ENCODE measurements at places on chromosomes 3 and 15.
A peak's percentile ranks its signal among the peaks of the same experiment; 100 is the strongest.

DNA sequence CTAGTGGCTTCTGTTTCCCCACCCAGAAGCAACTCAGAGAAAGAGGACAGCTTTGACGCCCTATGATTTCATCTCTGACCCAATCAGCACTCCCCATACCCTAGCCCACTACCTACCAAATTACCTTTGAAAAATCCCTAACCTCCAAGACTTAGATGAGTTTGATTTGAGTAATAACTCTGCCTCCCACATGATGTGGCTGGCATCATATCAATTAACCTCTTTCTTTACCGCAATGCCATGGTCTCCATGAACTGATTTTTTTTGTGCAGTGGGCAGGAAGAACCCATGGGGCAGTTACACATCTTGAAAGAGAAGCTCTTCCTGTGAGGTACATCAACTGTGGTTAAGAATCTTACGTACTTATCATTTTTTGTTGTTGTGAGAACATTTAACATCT is 25.5 kb upstream of the APOD start:
- peaks cover 25% of the 10 kb centered on the region for H3K4me1 ChIP-seq
- H3K4me3 ChIP-seq, result no peak overlapping the region
- H3K36me3 ChIP-seq, result no peaks in the 10 kb centered on the region
- no peak overlapping the region for H3K27ac ChIP-seq

DNA sequence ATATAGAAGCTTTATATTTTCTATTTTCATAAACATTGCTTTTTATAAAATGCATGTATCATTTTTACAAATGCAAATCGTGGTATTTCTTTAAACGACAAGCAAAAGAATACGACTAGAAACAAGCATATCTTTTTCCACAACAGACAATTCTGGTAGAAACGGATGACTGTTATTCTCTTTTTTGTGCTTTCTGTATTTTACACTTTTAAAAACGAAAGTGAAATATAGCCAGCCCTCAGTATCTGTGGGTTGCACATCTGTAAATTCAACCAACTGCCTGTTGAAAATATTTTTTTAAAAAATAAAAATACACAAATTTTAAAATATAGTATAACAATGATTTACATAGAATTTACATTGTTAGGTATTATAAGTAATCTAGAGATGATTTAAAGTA is 61.3 kb downstream of the PRTG start:
- no peaks in the 10 kb centered on the region for H3K27me3 ChIP-seq
- no peaks in the 10 kb centered on the region for H3K4me1 ChIP-seq
- H3K4me3 ChIP-seq, result no peak overlapping the region
- DNase-seq, result no peak
- no peak overlapping the region for H3K27ac ChIP-seq

DNA sequence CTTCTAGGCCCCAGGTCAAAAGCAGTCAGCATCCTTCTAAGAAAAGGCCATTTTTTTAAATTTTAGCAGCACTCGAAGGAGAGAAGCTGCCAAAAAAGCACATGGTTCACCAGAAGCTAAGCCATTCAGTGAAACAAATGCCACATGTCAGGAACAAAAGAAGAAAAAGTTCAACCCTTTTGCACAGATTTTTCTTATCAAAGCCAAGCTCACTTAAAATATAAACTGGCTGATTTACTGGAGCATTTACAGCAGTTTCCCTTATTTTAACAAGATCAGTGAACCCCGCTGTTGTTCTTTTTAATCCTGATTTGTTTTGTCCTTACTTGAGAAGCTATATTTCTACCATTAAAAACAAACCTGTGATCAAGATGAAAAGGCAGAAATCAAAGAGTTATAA is 46.5 kb upstream of the SYNPR start:
- H3K27ac ChIP-seq, result no peak overlapping the region
- no peaks in the 10 kb centered on the region for H3K27me3 ChIP-seq
- H3K4me3 ChIP-seq, result no peak overlapping the region

DNA sequence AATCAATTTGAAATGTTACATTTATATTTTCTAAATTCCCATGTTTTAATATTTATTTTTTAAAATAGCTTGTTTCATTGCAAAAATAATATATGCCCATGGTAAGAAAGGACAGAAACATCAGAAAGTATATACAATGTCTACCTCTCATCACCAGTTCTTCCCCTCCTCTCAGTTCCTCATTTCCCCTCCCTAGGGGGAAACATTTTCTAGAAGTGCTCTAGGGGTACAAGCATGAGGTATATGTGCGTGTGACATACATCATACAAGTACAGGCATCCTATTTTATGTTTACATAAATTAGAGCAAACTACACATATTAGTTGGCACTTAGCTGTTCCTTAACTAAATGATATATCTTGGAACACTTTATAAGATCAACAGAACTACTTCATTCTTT is 189.3 kb upstream of the VEPH1 start:
- H3K4me1 ChIP-seq, result no peaks in the 10 kb centered on the region
- H3K27ac ChIP-seq, result no peak overlapping the region
- no peaks in the 10 kb centered on the region for H3K27me3 ChIP-seq

- peaks cover 18% of the 10 kb centered on the region for H3K4me1 ChIP-seq
- no peaks in the 10 kb centered on the region for H3K36me3 ChIP-seq
- H3K4me3 ChIP-seq, result no peak overlapping the region
- no peak for DNase-seq
- H3K27ac ChIP-seq, result no peak overlapping the region
- H3K27me3 ChIP-seq, result no peaks in the 10 kb centered on the region
Measured at GRCh38 chr3:187914231-187914630, 169.0 kb upstream of the BCL6 start.

DNA sequence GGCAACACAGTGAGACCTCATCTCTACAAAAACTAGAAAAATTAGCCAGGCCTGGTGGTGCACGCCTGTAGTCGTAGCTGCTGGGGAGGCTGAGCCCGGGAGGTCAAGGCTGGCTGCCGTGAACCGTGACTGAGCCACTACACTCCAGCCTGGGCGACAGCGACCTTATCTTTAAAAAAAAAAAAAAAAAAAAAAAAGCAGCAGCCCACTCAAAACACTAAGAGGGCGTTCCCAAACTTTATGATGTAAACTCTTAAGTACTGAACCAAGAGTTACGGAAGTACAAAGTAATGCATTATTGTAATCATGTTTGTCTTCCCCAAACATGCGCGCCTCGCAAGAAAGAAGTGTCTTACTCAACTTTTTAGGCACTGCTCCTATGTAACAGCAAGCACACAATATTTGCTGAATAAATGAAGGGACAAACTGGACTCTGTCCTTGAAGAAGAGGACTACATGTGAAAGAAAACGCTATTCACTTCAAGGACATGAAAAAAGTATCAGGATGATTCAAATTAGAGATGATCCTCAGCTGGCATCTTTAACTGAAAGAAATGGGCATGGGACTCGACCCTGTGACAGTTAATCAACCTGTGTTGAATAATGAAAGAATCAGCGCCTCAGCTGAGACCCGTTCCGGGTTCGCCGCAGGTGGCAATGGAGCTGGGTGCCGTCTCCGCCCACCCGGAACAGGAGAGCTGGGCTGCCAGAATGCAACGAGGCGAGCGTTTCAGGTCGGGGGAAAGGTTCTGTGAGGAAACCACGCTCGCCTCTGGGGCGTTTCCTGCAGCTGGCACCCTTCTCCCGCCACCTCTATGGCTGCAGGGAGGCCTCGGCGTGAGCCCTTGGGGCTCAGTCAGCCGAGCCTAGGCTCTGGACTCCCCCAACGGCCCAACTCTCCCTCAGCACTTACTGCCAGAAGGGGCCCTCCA is 718 bp downstream of the SPG11 start:
- peak overlapping the region; percentile 92 for H3K4me3 ChIP-seq
- peaks cover 16% of the 10 kb centered on the region for H3K4me1 ChIP-seq
- H3K36me3 ChIP-seq, result peaks cover 28% of the 10 kb centered on the region
- H3K27me3 ChIP-seq, result no peaks in the 10 kb centered on the region
- H3K27ac ChIP-seq, result peak overlapping the region; percentile 81

DNA sequence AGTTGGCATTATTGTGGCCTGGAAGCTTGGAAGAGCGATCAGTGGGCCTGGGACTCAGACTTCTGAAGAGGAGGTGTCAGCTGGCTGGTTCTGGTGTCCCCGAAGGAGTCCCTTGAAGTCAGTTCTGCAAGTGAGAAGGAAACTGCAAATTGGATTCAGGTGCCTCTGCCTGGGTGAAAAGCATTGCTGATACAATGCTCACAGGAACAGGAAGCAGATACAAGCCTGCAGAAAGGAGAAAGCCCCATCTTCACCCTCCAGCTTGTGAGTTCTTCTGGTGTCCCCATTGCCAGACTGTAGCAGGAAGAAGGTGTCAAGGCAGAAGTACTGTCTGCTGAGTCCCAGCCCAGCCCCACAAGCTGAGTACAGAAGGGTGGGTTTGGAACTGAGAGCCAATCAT is 271.3 kb downstream of the PLOD2 start:
- no peak overlapping the region for H3K4me3 ChIP-seq
- no peaks in the 10 kb centered on the region for H3K4me1 ChIP-seq
- H3K27me3 ChIP-seq, result no peaks in the 10 kb centered on the region
- H3K36me3 ChIP-seq, result no peaks in the 10 kb centered on the region

DNA sequence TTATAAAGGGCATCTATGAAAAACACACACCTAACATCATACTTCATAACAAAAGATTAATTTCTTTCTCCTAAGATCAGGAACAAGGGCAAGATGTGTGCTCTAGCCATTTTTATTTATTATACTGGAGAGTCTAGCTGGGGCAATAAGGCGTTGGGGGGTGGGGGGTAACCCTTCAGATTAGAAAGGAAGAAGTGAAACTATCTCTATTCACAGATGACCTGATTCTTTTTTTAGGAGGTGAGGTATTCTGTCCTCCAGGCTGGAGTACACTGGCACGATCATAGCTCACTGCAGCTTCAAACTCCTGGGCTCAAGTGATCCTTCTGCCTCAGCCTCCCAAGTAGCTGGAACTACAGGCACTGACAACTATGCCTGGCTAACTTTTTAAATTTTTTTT is 89.5 kb upstream of the MANF start:
- DNase-seq, result no peak
- H3K36me3 ChIP-seq, result no peaks in the 10 kb centered on the region
- no peaks in the 10 kb centered on the region for H3K4me1 ChIP-seq

DNA sequence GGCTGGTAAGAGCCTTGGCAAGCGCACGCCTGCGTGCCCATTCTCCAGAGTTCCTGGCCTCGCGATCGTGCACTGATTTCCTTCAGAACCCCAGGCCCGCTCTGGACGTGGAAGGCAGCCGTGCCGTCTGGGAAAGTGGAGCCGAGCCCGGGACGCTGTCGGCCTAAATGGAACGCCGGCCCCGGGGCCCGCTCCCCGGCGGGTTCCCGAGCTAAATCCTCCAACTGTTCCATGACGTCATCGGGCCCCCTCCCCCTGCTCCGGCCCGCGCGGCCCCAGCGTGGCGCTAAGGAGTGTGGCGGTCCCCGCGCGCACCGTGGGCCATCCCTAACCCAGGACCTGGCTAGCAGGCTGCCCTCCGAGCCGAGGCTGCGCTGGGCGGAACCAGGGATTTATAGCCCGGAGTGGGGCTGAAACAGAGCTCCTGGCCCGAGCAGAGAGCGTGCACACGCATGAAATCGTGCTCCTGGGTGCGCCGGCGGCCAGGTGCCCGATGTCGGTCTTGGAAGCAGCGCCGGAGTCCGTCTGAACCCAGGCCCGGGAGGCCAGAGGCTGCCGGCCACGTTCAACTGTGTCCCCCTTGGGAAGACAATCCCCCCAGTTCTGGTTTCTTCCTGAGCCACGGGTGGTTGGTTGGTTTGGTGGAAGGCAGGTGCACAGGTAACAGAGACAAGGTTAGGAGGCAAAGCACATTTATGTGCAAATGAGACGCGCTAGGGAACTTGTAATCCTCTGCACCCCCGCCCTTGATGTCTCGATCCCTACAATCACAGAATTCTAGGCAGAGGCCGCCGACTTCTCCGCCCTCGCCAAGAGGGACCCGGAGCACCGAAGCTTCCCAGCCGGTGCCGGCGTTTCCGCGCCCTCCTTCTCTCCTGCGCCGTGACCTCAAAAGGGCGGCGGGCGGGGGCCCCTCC is 84.9 kb upstream of the ETV5 start:
- H3K4me1 ChIP-seq, result no peaks in the 10 kb centered on the region
- peaks cover 33% of the 10 kb centered on the region for H3K27me3 ChIP-seq
- H3K27ac ChIP-seq, result no peak overlapping the region
- no peak for DNase-seq

GRCh38 chr3:12895391-12896062 is 54.2 kb upstream of the RPL32 start:
- no peak overlapping the region for H3K4me3 ChIP-seq
- H3K4me1 ChIP-seq, result no peaks in the 10 kb centered on the region
- no peak overlapping the region for H3K27ac ChIP-seq
- H3K27me3 ChIP-seq, result no peaks in the 10 kb centered on the region
- H3K36me3 ChIP-seq, result peaks cover 5% of the 10 kb centered on the region
